Stimulated activated CD8-positive, alpha-beta memory T cell treated with anti-CD3 and anti-CD28 coated beads, Interleukin-15, amount 100 ng/mL, for 4 hours (primary cell): ENCODE measurements at places on chromosomes 5 and 9.

GRCh38 chr9:38066197-38066913, 2.7 kb downstream of the SHB start:
- DNase-seq, result no peak

- no peak for DNase-seq
Observed at GRCh38 chr9:1404940-1405339, 354.8 kb downstream of the DMRT2 start.

- DNase-seq, result no peak
Observed at GRCh38 chr5:35618781-35619180, 1.1 kb downstream of the SPEF2 start.

DNA sequence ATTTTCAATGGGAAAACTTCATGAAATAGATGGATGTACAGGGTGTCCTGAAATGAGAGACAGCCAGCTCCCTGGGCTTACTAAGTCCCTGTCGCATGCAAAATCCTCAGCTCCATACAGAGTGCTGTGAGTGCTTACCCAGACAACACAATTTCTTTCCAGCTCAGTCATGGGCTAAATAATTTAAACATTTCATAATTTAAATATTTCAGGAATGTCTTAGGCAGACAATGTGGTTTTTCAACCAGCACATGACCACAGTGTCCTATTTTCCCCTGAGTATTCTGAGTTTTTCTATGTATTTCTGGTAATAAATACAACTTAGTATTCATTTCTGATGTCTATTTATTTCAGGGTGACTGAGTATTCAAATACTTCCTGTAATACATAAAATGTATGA, 188.5 kb upstream of the SNX2 start:
- DNase-seq, result no peak

DNA sequence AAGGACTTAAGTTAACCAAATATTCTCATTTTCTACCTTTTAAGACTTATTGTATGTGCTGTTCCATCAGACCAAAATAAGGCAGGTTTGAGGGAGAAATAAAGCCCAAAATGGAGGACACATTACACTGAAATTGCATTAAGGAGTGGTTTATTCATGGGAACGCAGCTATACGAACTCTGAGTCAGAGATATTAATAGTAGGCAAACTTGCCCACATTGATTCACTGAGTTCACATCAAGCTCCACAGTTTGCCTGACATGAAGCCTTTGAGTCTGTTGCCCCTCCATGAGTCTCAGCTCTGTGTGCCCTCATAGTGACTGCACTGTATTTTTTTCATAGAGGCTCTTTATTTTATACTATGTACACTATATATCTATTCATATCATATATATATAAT, 135.0 kb upstream of the SNX2 start:
- DNase-seq, result no peak

GRCh38 chr5:36607114-36607571, 737 bp downstream of the SLC1A3 start:
- no peak for DNase-seq

- DNase-seq, result no peak
Observed at GRCh38 chr9:127493592-127494303, 42.4 kb downstream of the LRSAM1 start.

DNA sequence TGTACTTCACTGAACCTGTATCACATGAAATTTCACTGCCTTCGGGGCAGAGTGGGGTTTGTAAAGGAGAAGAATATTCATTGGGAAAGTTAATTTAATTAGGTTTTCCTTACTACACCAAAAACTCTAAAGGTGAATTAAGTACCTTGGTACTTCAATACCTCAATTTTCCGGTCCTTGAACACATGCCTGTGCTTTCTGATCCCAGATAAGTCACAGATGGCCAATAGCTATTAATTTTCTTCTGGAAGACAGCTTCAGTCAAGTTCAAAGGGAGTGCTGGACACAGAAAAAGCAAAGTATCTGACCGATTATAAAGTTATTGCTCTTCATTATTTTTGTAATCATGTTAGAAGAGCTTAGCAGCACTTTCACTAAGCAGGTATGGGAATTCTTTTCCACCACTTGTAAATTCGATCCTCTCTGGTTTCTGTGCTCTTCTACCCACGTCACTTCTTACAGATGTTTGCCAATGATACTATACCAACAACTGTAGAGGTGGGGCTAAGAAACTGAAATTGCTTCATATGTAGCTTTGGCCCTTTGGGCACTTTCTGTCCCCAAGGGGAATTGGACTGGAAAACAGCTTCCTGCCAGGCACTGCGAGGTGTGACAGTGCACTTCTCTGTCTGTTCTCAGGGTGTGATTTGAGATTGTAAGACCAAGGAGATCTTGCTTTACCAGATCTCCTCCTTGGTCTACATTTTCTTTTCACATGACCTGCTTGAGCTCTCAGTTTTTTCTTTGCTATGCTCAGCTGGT, 164.0 kb downstream of the CCDC192 start:
- no peak for DNase-seq

- no peak for DNase-seq
Observed at GRCh38 chr9:70504834-70505233, 90.4 kb upstream of the KLF9 start.

- no peak for DNase-seq
Observed at GRCh38 chr9:94870465-94870792, 143.9 kb downstream of the AOPEP start.

DNA sequence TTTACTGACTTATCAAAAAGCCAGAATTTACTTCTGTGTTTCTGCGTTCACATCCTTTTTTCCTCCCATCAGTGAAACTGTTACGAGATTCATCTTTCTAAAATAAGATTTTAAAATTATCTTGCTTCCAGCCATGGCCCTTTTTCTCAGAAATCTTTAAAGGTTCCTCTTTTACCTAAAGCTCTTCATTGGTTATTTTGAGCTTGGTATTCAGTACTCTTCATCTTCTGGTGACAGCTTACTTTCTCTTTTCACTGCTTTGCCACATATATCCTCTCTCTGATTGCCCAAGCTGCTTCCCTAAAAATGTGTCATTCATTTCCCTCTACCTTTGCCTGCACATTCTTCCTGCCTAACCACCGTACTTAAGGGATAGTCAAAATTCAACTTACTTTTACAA, 32.3 kb downstream of the TGFBR1 start:
- DNase-seq, result no peak

- no peak for DNase-seq
Observed at GRCh38 chr5:16034319-16035001, 145.1 kb downstream of the MARCHF11 start.
